ENCODE measurements at places on chromosomes 3 and 15. TPM values are rescaled to one million over a fixed set of nuclear protein-coding genes. Genes with fewer than 3 reads are reported as not detected.

DNA sequence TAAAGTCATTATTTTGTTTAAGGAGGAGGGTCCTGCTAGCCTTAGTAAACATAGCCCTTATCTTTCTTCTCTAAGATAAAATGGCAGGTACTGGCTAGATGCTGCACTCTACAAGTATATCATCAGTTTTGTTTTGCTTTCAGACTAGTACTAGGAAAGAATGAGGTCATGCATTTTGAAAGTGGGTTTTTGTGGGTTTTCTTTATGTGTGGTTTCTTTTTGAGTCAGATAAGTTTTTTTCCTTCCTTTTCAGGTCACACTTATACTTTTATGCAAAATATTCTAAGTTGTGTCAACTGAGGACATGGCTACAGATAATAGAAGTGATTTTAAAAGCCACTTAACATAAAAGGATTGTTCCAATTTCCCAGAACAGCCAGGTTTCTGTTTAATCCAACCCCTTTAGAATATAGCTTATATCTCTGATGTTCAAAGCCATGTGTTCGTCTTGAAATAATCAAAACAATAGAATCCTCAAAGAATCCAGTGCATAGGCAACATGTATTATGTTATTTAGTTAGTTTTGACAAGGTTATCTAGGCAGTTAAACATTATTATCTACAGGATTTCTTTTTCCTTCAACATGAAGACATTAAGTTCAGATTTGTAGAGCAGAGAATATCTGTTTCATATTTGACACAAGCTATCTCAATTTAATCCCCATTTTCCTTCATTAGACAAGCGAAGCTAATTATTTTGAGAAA is 406.2 kb downstream of the RBMS3 start:
- DNase-seq, result no peak
- no peak overlapping the region for H3K4me3 ChIP-seq
- H3K36me3 ChIP-seq, result no peaks in the 10 kb centered on the region
- H3K27me3 ChIP-seq, result no peaks in the 10 kb centered on the region
- H3K4me1 ChIP-seq, result peaks cover 15% of the 10 kb centered on the region

LRRC31 gene
- 1.7 TPM for total RNA-seq

- no peak overlapping the region for H3K4me3 ChIP-seq
- H3K27me3 ChIP-seq, result no peaks in the 10 kb centered on the region
- peak overlapping the region; percentile 71 for H3K27ac ChIP-seq
- peaks cover 79% of the 10 kb centered on the region for H3K36me3 ChIP-seq
- H3K4me1 ChIP-seq, result peaks cover 45% of the 10 kb centered on the region
- DNase-seq, result peak; percentile 85
Observed at GRCh38 chr3:53236112-53236841, 19.5 kb downstream of the TKT start.

DNA sequence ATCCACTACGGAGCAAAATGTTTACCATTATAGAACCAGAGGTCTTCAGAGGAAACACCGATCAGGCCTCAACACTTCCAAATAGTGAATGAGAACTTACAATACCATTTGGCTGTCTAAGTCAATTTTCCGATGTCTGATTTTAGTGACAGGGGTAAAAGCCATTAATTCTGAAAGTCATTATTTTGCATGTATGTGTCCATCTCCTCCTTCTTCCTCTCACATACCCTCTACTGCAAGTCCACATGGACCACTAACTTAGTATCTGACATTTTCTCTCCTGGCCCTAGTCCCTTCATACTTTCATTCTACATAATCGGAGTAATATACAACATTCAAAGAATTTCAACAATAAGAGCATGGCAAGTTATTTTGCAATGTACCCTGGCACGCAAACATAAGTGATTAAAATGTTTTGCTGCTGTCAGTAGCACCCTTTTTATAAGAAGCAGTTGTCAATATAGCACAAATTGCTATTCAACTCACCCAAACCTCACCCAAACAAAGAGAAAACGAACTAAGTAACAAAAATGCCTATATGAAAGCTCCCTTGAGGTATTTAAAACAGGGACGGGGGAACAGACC is 1.9 kb downstream of the TOP2B start:
- H3K4me3 ChIP-seq, result peak overlapping the region; percentile 75
- peak overlapping the region; percentile 93 for H3K27ac ChIP-seq
- no peaks in the 10 kb centered on the region for H3K36me3 ChIP-seq
- no peak for DNase-seq
- H3K27me3 ChIP-seq, result no peaks in the 10 kb centered on the region
- peaks cover 42% of the 10 kb centered on the region for H3K4me1 ChIP-seq

GRCh38 chr3:189235214-189235613 is 63.4 kb downstream of the TPRG1 start:
- no peaks in the 10 kb centered on the region for H3K27me3 ChIP-seq
- H3K4me3 ChIP-seq, result no peak overlapping the region
- no peak overlapping the region for H3K27ac ChIP-seq
- H3K36me3 ChIP-seq, result no peaks in the 10 kb centered on the region

KCNAB1 gene
- total RNA-seq, result 3.2 TPM

DNA sequence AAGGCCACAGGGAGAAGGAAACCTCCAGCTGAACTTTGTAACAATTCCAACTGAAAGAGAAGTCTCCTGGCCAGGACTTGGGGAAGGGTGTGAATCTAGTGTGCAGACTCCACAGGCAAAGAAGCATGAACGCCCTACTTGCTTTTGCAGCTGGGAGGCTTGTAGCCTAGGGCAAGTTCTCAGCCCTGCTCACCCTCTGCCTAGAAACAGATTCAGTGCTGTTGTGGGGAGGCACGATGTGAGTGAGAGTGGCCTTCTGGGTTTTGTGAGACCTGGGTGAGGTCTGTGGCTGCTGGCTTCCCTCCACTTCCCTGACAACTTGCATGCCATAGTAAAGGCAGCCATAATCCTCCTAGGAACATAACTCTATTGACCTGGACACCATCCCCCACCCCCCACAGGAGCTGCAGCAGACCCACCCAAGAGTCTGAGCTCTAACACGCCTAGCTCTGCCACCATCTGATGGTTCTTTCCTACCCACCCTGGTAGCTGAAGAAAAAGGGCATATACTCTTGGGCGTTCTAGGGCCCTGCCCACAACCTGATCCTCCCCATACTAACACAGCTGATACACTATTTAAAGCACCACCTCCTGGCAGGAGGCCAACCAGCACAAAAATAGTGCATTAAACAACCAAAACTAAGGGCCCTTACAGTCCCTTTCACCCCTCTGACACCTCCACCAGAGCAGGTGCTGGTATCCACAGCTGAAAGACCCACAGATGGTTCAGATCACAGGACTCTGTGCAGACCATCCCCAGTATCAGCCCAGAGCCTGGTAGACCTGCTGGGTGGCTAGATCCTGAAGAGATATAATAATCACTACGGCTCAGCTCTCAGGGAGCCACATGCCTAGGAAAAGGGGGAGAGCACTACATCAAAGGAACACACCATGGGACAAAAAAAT is 426.5 kb downstream of the IGSF11 start:
- no peaks in the 10 kb centered on the region for H3K27me3 ChIP-seq
- no peaks in the 10 kb centered on the region for H3K36me3 ChIP-seq
- no peak overlapping the region for H3K27ac ChIP-seq
- no peak overlapping the region for H3K4me3 ChIP-seq

NAA50 gene
- total RNA-seq, result 90.0 TPM

- H3K4me3 ChIP-seq, result no peak overlapping the region
- no peaks in the 10 kb centered on the region for H3K4me1 ChIP-seq
- no peak for DNase-seq
- no peaks in the 10 kb centered on the region for H3K36me3 ChIP-seq
Observed at GRCh38 chr15:46316024-46316423, 681.2 kb downstream of the SQOR start.

- peaks cover 24% of the 10 kb centered on the region for H3K4me1 ChIP-seq
- H3K27ac ChIP-seq, result no peak overlapping the region
Observed at GRCh38 chr15:85475317-85475701, 94.9 kb downstream of the AKAP13 start.

DNA sequence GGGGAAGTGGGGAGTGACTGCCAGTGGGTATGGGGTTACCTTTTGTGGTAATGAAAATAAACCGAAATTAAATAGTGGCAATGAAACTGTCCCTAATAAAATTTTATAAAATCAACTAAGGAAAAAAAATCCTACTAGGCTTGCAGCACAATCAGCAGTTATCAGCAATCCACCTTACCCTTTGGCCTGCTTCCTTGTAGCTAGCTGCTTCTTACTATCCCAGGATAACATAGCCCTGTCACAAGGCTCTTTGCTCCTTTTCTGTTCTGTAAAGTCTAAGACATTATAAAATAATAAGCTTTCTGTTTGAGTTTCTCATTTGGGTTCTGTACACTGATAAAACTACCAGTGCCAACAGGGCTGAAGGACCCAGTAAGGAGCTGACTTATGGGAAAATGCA is 23.0 kb upstream of the CTXND1 start:
- H3K4me1 ChIP-seq, result no peaks in the 10 kb centered on the region
- no peaks in the 10 kb centered on the region for H3K27me3 ChIP-seq
- no peaks in the 10 kb centered on the region for H3K36me3 ChIP-seq

GRCh38 chr3:115204475-115204874 is 57.4 kb upstream of the ZBTB20 start:
- H3K36me3 ChIP-seq, result no peaks in the 10 kb centered on the region
- H3K27ac ChIP-seq, result no peak overlapping the region
- no peak overlapping the region for H3K4me3 ChIP-seq
- no peaks in the 10 kb centered on the region for H3K27me3 ChIP-seq
- no peaks in the 10 kb centered on the region for H3K4me1 ChIP-seq

DNA sequence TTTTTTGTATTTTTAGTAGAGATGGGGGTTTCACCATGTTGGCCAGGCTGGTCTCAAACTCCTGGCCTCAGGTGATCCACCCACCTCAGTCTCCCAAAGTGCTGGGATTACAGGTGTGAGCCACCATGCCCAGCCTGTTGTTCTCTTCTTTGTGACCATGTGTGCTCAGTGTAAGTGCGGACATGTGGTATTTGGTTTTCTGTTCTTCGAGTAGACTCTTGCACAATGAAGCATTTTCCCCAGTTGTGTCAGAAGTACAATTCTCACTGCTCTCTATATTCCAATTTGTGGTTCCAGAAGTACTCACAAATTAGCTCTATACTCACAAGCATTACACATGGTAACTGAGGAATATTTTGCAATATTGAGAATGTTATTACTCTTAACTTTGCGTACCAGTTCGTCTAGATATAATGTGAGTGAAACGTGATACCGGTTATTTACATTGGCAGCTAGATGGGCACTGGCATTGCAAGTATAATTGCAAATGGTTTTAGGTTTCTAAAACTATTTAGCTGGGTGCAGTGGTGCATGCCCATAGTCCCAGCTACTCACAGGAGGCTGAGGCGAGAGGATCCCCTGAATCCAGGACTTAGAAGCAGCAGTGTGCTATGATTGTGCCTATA is 34.2 kb upstream of the MTMR14 start:
- DNase-seq, result no peak
- no peaks in the 10 kb centered on the region for H3K27me3 ChIP-seq
- no peaks in the 10 kb centered on the region for H3K36me3 ChIP-seq
- no peak overlapping the region for H3K27ac ChIP-seq

DNA sequence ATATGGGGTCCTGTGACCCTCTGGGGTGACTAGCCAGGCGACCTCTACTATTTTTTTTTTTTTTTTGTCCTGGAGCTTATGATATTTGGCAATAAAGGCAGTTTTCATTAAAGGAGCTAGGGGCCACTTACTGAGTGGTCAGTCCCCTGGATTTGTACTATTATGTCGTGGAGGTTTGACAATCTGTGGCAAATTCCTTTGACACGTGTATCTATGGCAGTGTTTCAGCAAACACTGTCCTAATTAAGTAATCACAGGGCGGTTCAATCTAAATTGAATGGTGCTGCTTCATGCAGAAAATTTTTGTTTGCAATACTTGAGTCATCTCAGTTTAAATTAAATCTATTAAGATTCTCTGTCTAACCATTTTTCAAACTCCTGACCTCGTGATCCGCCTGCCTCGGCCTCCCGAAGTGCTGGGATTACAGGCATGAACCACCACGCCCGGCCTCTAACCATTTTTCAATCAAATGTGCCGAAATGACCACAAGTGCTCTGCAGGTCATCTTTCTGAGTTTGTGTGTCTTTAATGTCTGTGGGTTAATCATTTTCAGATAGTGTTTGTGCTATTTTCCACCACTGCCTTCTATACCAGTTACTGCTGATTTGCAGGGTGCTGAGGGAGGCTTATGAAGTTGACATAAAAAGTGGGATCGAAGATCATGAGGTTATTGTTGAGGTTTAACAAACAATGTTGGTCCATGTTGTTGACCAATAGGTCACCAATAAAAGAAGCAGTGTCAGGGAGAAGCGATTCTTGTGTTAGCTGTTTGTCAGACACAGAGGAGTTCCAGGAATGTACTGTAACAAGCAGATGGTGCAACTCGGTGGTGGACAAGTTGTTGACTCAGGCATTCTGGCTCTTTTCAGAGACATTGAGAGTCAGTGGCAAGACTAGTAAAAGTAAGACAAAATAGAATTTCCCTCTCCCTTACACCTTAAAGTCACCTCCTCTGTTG is 18.6 kb upstream of the SLC2A2 start:
- no peak overlapping the region for H3K4me3 ChIP-seq
- no peaks in the 10 kb centered on the region for H3K36me3 ChIP-seq
- peaks cover 4% of the 10 kb centered on the region for H3K4me1 ChIP-seq
- peaks cover 6% of the 10 kb centered on the region for H3K27me3 ChIP-seq

DNA sequence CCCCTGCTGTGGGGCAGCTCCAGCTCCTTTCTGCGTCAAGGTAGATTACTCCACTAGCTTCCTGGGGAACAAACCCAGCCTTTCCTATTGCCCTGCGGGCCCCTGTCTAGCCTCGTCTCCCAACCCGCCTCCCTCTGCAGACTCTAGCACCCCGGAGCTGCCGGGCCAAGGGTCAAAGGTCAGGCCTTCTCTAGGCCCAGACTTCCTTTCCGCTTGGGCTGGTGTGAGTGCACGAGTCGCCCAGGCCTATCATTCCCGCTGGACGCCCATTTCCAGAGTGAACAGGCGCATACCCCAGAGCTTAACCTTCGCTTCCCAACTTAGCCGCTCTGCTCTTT is 11.6 kb upstream of the ONECUT1 start:
- H3K27me3 ChIP-seq, result peaks cover 98% of the 10 kb centered on the region
- no peak for DNase-seq
- H3K36me3 ChIP-seq, result no peaks in the 10 kb centered on the region
- H3K4me1 ChIP-seq, result peaks cover 33% of the 10 kb centered on the region
- no peak overlapping the region for H3K27ac ChIP-seq

LRRFIP2 gene
- 50.3 TPM for total RNA-seq

GRCh38 chr15:51405693-51406523 is 64.5 kb downstream of the GLDN start:
- H3K27me3 ChIP-seq, result no peaks in the 10 kb centered on the region
- no peak overlapping the region for H3K27ac ChIP-seq
- H3K4me3 ChIP-seq, result no peak overlapping the region
- DNase-seq, result no peak

GRCh38 chr3:186004209-186004608 is 66.4 kb upstream of the TRA2B start:
- H3K4me3 ChIP-seq, result no peak overlapping the region
- no peaks in the 10 kb centered on the region for H3K27me3 ChIP-seq
- H3K27ac ChIP-seq, result no peak overlapping the region
- H3K4me1 ChIP-seq, result no peaks in the 10 kb centered on the region

Measured in upper lobe of right lung (tissue), 1 donor.